ENCODE measurements at places on chromosomes 4 and X.

DNA sequence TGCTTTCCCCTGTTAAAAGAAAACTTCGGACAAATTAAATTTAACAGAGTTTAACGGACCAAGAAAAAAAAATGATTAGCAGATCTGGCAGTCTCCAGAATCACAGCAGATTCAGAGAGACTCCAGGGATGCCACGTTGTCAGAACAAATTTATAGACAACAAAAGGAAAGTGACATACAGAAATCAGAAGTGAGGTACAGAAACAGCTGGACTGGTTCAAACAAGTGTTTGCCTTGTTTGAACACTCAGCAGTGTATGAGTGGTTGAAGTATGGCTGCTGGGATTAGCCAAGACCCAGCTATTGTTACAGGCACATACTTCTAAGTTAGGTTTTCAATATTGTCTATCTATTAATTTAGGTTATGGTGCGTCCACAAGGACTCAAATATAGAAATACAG lies 19.1 kb downstream of the PIR start:
- DNase-seq: no peak

GRCh38 chrX:19063030-19063429 lies 59.2 kb downstream of the ADGRG2 start:
- no peak for DNase-seq

DNA sequence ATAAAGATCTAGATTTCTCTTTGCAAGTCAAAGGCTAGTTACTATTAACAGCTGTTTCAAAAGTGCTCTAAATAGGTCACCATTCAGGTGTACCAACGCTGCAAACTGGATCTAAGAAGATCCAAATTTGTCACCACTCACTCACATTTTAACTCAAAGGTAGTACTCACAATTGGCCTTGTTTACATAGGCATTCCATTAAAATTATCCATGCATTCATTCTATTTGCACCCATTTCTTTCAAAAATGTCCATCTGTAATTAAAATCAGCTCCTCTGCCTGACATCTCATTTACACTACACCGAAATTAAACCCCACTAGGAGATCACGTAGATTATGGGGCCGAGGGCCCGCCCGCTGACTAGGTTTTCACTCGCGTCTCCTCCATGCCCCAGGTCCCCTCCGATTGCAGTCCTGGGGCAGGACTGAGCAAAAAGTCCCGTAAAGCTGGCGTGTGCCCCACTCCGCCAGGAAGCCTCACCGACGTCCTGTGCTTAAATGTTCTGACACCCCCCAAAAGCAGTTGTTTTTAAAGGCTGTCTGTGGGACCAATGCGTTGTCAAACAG lies 1.3 kb upstream of the ING2 start:
- DNase-seq: no peak

GRCh38 chr4:47798165-47798564 lies 39.7 kb downstream of the CORIN start:
- DNase-seq: no peak

GRCh38 chrX:115332832-115333231 lies 43.3 kb downstream of the LUZP4 start:
- no peak for DNase-seq
